ENCODE measurements at places on chromosomes 11 and 22.

DNA sequence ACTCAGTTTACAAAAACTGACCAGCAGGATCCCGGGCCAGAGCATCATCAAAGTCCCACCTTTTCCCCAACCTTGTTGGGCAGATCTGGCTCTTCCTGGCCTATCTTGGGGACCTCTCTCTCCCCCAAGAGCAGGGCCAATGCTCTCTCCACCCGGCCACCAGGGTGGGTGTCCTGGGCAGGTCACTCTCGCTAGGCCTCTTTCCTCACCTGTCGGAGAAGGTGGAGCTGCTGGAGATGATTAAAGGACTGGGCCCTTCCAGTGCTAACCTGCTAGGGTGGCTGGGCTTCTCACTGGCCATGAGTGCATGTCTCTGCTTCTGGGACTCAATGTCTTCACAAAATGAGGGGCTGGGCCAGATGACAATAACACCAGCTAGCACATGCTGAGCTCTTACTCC, 2.9 kb upstream of the CAPN5 start:
- no peak for DNase-seq

DNA sequence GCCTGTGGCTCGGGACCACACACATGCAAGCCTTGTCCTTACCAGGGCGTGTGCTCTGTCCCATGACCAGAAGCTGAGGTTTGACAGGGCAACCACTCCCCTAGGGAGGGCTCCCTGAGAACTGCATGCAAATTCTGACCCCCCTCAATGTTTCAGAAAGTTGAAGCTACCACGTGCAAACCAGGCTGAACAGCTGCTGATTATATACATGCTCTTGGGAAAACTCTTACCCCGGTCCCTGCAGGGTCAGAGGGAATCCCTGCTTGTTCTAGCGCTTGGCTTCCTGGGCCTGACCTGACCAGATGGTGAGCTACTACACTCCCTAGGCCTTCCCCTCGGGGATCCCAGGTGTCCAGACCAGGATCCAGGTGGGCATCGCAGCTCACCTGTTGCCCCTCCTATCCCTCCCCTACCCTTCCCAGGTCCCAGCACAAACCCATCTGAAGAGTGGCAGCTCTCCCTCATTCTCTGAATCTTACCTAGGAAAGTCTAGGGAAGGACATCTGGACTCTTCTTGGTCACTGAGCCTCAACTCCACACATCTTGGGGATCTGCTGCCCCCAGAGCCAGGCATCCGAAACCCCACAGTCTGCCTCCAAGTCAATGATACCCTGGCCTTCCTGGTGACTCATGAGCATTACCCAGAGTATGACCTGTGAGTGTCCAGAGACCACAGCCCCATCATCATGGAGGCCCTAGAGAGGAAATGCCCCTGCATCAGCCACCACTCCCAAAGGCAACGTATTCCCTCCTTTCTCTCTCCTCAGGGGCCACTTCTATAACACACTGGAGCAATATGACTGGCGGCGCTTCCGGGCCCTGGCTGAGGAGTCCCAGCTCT, 61.5 kb downstream of the BTG4 start:
- DNase-seq = no peak

GRCh38 chr22:43118953-43119458, 8.5 kb downstream of the BIK start:
- no peak for DNase-seq

DNA sequence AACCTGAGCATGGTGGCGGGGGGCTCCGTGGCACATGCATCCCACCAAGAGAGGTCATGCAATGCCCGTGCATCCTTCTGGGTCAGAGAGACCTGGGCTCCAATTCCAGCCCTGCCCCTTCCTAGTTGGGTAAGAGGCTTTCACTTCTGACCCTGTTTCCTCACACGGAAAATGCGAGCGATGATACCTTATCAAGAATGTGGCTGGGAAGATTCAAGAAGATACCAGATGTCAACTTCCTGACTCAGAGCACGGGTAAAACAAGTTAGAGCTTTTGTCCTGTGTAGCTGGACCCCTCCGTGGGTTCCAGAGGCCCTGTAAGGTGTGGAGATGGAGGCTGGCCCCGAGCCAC, 8.7 kb upstream of the DGKZ start:
- no peak for DNase-seq

All from D341Med (cell line).